Chondrocyte (in vitro differentiated cells): ENCODE measurements at places on chromosomes 1 and 21. TPM values are rescaled to one million over a fixed set of nuclear protein-coding genes. Genes with fewer than 3 reads are reported as not detected.

DNA sequence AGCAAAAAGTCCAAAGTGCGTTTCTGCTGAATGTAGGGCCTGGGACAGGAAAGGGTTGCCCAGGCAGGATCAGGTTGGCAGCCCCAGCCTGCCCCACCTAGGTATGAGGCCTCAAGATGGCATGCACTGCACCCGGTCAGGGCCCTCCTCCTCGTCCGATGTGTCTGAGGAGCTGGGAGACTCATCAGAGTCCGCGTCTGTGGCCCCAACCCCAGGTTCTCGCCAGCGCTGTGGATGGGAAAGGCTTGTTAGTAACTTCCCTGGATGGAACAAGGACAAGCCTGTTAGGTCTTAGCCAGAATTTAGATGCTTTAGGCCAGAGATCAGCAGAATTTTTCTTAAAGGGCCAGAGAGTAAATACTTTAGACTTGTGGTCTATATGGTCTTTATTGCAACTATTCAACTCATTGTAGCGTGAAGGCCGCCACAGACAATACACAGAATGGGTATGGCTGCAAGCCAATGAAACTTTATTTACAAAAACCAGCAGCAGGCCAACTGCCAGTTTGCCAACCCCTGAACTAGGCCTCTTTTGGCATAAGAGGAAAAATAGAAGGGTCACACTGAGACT lies 12.4 kb downstream of the PEA15 start:
- H3K36me3 ChIP-seq: peaks cover 32% of the 10 kb centered on the region
- H3K27me3 ChIP-seq: no peaks in the 10 kb centered on the region
- H3K4me3 ChIP-seq: no peak overlapping the region
- H3K27ac ChIP-seq: peak overlapping the region; percentile 78

- no peak for DNase-seq
- H3K27ac ChIP-seq: no peak overlapping the region
- peaks cover 33% of the 10 kb centered on the region for H3K4me1 ChIP-seq
- H3K4me3 ChIP-seq: no peak overlapping the region
- no peaks in the 10 kb centered on the region for H3K27me3 ChIP-seq
- H3K36me3 ChIP-seq: peaks cover 1% of the 10 kb centered on the region
Observed at GRCh38 chr1:187474336-187474735, 645.6 kb downstream of the PLA2G4A start.

Gene MAB21L3
- total RNA-seq: 0.20 to 0.21 TPM in 2 of 3 replicates, not detected in the other

Gene KCNK1
- total RNA-seq: 0.24 to 0.37 TPM (median 0.31 TPM) in 3 replicates

- peaks cover 5% of the 10 kb centered on the region for H3K4me1 ChIP-seq
- H3K27ac ChIP-seq: no peak overlapping the region
- DNase-seq: no peak
- H3K36me3 ChIP-seq: peaks cover 6% of the 10 kb centered on the region
- H3K4me3 ChIP-seq: no peak overlapping the region
- H3K27me3 ChIP-seq: peaks cover 14% of the 10 kb centered on the region
Observed at GRCh38 chr1:2596530-2597333, 10.2 kb downstream of the PRXL2B start.

DNA sequence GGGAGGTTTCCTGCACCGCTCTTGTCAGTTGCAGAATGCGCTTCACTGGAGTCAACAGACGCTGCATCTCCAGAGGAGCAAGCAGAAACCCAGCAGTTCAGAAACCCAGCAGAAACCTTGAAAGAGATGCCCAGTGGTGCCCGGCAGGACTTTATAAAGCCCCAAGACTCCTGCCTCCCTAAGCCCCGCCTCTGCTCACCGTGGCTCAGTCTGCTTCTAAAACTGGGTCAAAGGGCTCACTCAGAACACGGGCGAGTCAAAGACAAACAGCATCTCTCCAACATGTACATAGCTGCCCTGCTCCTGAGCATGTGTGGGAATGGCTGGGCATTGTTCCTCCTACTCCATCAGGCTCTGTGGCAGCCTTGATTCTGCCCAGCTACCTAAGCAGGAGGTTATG lies at the start of gene HMGCS2:
Gene HMGCS2 (minus strand): TSS at position 128 of the 400 bp plus-strand sequence. CDS start 61 bp downstream, at position 67.
- H3K27me3 ChIP-seq: peaks cover 11% of the 10 kb centered on the region
- H3K4me3 ChIP-seq: no peak within 1 kb of the TSS
- H3K27ac ChIP-seq: no peak within 1 kb of the TSS
- H3K4me1 ChIP-seq: peaks cover 4% of the 10 kb centered on the region
- H3K36me3 ChIP-seq: peaks cover 5% of the 10 kb centered on the region

Gene TP73
- total RNA-seq: 0.05 to 0.58 TPM in 2 of 3 replicates, not detected in the other

DNA sequence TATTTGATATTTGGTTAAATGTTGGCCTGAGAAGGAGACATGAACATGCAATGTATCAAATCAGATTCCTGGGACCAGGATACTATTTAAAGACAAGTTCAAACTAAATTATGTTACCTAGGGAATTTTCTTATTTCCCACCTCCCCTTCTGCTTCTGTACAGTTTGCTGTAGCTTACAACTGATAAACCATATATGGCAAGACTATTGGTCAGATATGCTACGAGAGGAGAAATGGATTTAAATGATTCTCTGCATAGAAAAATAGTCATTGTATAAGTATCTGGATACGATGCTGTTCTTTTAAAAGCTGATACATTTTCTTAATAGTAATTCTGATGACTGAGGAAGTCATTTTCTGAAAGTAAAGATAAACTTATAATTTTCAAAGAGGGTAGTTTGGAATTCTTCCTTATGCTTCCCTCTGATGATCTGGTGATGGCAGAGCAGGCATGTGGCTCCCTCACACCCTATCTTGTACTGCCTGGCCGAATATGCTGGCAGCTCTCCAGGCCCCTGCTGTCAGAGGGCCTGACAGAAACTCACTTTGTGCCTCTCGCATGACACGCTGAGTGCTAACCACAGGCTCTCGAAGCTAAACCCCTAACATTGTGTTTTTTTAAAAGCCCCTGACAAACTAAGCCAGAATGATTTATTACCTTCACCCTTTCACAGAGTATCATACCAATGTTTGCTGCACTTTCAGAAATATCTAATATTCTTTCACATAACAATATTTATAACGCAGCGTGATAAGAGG lies 19.4 kb downstream of the RRP15 start:
- peaks cover 6% of the 10 kb centered on the region for H3K36me3 ChIP-seq
- H3K4me1 ChIP-seq: peaks cover 25% of the 10 kb centered on the region

Gene ZNF593OS
- total RNA-seq: not detected in 3 replicates

Gene PRRX1
- total RNA-seq: 158 to 224 TPM (median 168 TPM) in 3 replicates

Gene CFAP141
- total RNA-seq: not detected in 3 replicates

GRCh38 chr1:165539306-165539705 lies 4.5 kb upstream of the LRRC52 start:
- H3K27ac ChIP-seq: no peak overlapping the region
- no peaks in the 10 kb centered on the region for H3K36me3 ChIP-seq
- H3K4me1 ChIP-seq: peaks cover 3% of the 10 kb centered on the region
- no peak overlapping the region for H3K4me3 ChIP-seq
- DNase-seq: no peak

Gene PDPN
- total RNA-seq: 1.0 to 1.3 TPM (median 1.1 TPM) in 3 replicates

DNA sequence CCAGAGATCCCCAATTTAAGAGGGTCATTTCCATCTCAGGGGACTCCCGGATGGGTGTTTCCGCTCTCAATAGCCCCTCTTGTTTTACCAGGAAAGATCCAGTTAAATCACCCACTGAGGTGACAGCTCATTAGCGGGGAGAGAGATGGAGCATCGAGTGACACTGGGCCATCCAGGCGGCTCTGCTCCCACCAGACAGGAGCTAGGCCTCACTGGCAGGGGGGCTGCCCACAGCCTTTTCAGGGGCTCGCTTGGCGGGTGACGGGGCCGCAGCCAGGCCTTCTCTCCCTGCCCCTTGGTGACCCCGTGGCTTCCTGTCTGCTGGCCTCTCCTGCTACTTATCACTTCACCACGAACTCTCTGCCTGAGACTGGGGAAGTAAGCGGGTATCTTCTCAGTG lies 26.7 kb upstream of the SPSB1 start:
- no peak for DNase-seq
- no peaks in the 10 kb centered on the region for H3K27me3 ChIP-seq
- H3K4me3 ChIP-seq: no peak overlapping the region
- peaks cover 11% of the 10 kb centered on the region for H3K36me3 ChIP-seq
- peak overlapping the region; percentile 12 for H3K27ac ChIP-seq

DNA sequence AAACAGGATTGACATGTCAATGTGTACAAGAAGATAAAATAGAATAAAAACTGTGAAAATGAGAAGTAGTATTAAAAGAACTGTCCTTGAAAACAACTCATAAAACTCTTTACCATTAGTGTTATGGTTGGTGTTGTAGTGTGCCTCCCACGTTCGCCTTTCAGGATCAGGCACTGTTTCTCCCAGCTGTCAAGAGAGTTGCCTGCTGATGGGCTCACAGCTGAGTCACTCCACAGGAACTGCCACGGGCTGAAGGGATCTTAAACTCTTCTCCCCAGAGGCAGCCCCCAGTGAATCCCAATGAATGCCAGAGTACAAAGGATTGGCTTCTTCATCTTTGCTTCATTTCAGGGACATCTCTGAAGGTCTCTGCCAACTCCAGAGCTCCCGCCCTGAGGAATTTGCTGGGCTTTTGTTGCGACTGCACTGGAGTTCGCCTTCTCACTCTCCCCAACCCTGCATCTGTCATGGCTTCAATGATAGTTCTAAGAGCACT lies 119.6 kb downstream of the ADGRL2 start:
- no peak for DNase-seq
- peak overlapping the region; percentile 90 for H3K27ac ChIP-seq
- H3K4me1 ChIP-seq: peaks cover 36% of the 10 kb centered on the region
- H3K36me3 ChIP-seq: no peaks in the 10 kb centered on the region
- H3K4me3 ChIP-seq: peak overlapping the region; percentile 60

- peaks cover 6% of the 10 kb centered on the region for H3K4me1 ChIP-seq
- H3K36me3 ChIP-seq: no peaks in the 10 kb centered on the region
- H3K27ac ChIP-seq: no peak overlapping the region
- H3K4me3 ChIP-seq: no peak overlapping the region
Observed at GRCh38 chr1:99527078-99527477, 118.8 kb upstream of the PALMD start.

- DNase-seq: no peak
- no peaks in the 10 kb centered on the region for H3K27me3 ChIP-seq
- H3K27ac ChIP-seq: no peak overlapping the region
- no peak overlapping the region for H3K4me3 ChIP-seq
- peaks cover 15% of the 10 kb centered on the region for H3K4me1 ChIP-seq
Observed at GRCh38 chr1:28236656-28237322, 865 bp downstream of the ATP5IF1 start.

DNA sequence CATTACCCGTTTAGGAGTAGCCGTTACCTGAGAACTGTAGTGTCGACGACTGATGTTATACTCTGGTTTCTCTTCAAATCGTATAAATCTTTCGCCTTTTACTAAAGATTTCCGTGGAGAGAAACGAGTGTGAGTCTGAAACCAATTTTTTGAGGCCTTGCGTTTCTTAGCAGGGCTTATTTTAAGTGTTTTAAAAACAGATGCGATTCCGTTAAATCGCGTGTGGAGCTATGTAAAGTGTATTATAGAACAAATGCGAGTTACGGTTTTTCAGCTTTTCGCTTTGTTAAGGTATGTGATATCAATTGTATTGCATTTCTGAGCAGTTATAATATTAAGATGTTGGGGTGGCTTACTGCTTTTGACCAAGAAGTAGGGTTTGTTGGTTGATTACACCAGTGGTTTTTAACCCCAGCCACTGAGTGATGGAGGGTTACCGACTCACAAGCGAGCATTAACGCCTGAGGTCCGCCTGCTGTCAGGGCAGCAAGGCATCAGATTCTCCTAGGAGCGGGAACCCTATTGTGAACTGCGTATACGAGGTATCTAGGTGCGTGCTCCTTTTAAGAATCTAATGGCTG lies 18.0 kb downstream of the KIAA2013 start:
- H3K4me3 ChIP-seq: peak overlapping the region; percentile 77
- peaks cover 24% of the 10 kb centered on the region for H3K4me1 ChIP-seq
- peak overlapping the region; percentile 100 for H3K27ac ChIP-seq
- no peaks in the 10 kb centered on the region for H3K36me3 ChIP-seq
- H3K27me3 ChIP-seq: no peaks in the 10 kb centered on the region
